ENCODE measurements at places on chromosomes 12 and 14.
A peak's percentile ranks its signal among the peaks of the same experiment; 100 is the strongest.

GRCh38 chr14:82855912-82856391, 1322.3 kb upstream of the SEL1L start:
- no peaks in the 10 kb centered on the region for H3K27me3 ChIP-seq
- H3K4me3 ChIP-seq: no peak overlapping the region
- H3K27ac ChIP-seq: no peak overlapping the region
- H3K36me3 ChIP-seq: no peaks in the 10 kb centered on the region
- H3K4me1 ChIP-seq: no peaks in the 10 kb centered on the region

GRCh38 chr12:73106296-73106695, 834.1 kb downstream of the TRHDE start:
- no peak for DNase-seq
- no peak overlapping the region for H3K27ac ChIP-seq
- no peaks in the 10 kb centered on the region for H3K27me3 ChIP-seq

GRCh38 chr12:96054244-96054610, 18.8 kb upstream of the LTA4H start:
- no peak overlapping the region for H3K27ac ChIP-seq
- DNase-seq: no peak
- no peak overlapping the region for H3K4me3 ChIP-seq
- H3K27me3 ChIP-seq: no peaks in the 10 kb centered on the region
- peaks cover 2% of the 10 kb centered on the region for H3K4me1 ChIP-seq

GRCh38 chr12:50689437-50689836, 74.5 kb upstream of the ATF1 start:
- H3K4me1 ChIP-seq: no peaks in the 10 kb centered on the region
- no peak overlapping the region for H3K27ac ChIP-seq
- no peaks in the 10 kb centered on the region for H3K27me3 ChIP-seq
- peaks cover 8% of the 10 kb centered on the region for H3K36me3 ChIP-seq
- no peak for DNase-seq
- H3K4me3 ChIP-seq: no peak overlapping the region

DNA sequence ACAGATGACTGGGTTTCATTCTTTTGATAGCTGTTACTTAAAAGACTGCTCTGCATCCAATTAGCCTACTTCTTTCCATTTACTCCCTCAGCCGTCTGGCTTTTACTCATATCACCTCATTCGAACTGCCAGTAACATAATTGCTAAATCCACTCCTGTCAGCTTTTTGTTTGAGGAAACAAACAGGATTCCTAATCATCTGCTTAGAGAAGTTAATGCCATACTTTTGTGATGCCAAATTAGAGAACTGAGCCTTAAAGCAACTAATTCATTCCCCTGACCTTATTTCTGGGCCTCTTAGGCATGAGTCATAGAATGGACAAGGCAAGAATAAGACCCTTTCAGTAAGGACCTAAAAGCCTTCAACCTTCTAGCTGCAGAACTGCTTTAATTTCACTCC, 2.9 kb downstream of the OXA1L start:
- DNase-seq: no peak
- H3K4me3 ChIP-seq: no peak overlapping the region
- peaks cover 31% of the 10 kb centered on the region for H3K4me1 ChIP-seq
- peak overlapping the region; percentile 7 for H3K27ac ChIP-seq

DNA sequence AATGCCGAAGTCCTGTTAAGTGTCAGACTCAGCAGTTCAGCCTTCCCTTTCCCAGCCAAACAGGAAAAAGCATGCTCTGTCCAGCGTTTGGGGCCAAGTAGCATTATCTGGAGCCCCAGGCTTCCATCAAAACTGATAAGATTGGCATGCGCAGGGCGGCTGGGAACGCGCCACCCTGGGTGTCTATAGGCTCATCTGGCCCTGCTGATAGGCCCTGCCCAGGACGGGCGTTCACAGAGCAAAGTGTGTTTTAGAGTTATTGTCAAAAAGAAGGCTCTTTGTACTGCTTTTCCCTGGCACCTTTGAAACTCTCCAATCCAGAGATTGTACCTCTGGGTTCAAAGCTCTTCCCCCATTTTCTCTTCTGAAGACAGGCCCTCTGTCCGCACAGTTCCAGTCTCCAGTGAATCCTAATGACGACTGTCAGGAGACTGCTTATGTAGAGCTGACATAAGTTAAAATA, at the start of gene ART4:
TSS of gene ART4 (minus strand) at position 102 of the 463 bp plus-strand sequence. CDS start 413 bp downstream, outside the sequence.
- DNase-seq: no peak
- H3K27ac ChIP-seq: no peak within 1 kb of the TSS
- H3K4me3 ChIP-seq: no peak within 1 kb of the TSS
- H3K27me3 ChIP-seq: no peaks in the 10 kb centered on the region
- H3K36me3 ChIP-seq: no peaks in the 10 kb centered on the region
- peaks cover 9% of the 10 kb centered on the region for H3K4me1 ChIP-seq

- peaks cover 4% of the 10 kb centered on the region for H3K36me3 ChIP-seq
- no peak for DNase-seq
- peaks cover 20% of the 10 kb centered on the region for H3K27me3 ChIP-seq
- no peaks in the 10 kb centered on the region for H3K4me1 ChIP-seq
- no peak overlapping the region for H3K27ac ChIP-seq
These were observed 24.5 kb downstream of the FZD10 start for GRCh38 chr12:130186651-130187268.

DNA sequence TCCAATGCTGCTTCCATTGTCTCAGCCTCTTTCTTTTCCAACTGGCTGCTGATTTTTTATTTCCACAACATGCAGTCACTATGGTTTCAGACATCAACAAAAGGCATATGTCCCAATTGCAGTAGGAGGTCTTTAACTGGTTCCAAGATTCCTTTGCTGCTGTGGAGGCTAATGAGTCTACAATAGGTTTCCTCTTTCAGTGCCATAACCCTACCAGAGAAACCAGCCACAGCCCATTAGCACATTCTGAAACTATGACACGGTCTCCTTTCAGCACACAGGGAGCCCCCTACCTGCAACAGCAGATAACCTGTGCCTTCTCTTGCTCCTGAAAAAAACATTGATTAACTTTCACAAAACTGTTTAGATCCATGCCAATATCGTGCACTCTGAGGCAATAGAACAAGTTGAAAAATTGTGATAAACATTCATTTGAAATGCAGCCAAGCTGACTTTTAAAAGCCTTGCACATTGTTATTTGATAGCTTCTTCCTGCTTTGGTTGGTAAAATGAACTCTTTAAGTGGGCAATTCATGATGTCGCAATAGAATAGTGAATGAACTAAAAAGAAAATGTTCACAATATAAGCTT, 32.4 kb downstream of the PLEKHG7 start:
- DNase-seq: peak; percentile 16
- peaks cover 3% of the 10 kb centered on the region for H3K27me3 ChIP-seq
- H3K4me3 ChIP-seq: no peak overlapping the region
- H3K27ac ChIP-seq: no peak overlapping the region
- peaks cover 5% of the 10 kb centered on the region for H3K4me1 ChIP-seq

GRCh38 chr14:103721334-103722120, 5.9 kb downstream of the ZFYVE21 start:
- no peak overlapping the region for H3K27ac ChIP-seq
- H3K4me3 ChIP-seq: no peak overlapping the region
- peaks cover 21% of the 10 kb centered on the region for H3K4me1 ChIP-seq
- DNase-seq: no peak
- no peaks in the 10 kb centered on the region for H3K36me3 ChIP-seq

DNA sequence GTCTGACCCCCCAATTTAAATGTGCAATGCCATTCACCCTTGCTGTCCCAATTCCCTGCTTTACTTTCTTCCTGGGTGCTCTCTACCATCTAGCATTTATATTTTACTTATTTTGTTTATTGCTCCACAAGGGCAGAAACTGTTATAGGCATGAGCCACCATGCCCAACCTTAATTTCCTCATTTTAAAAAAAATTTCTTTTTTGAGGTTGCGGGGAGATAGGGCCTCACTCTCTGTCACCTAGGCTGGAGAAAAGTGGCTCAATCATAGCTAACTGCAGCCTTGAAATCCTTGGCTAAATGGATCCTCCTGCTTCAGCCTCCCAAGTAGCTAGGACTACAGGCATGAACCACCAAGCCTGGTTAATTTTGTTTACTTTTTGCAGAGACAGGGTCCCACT, 13.0 kb downstream of the HPD start:
- H3K27ac ChIP-seq: no peak overlapping the region
- H3K36me3 ChIP-seq: no peaks in the 10 kb centered on the region
- H3K4me3 ChIP-seq: no peak overlapping the region
- no peaks in the 10 kb centered on the region for H3K4me1 ChIP-seq

GRCh38 chr12:100027671-100028070, 42.9 kb upstream of the ANKS1B start:
- no peaks in the 10 kb centered on the region for H3K36me3 ChIP-seq
- no peak overlapping the region for H3K4me3 ChIP-seq
- H3K27ac ChIP-seq: no peak overlapping the region
- no peaks in the 10 kb centered on the region for H3K27me3 ChIP-seq
- H3K4me1 ChIP-seq: no peaks in the 10 kb centered on the region
- no peak for DNase-seq

DNA sequence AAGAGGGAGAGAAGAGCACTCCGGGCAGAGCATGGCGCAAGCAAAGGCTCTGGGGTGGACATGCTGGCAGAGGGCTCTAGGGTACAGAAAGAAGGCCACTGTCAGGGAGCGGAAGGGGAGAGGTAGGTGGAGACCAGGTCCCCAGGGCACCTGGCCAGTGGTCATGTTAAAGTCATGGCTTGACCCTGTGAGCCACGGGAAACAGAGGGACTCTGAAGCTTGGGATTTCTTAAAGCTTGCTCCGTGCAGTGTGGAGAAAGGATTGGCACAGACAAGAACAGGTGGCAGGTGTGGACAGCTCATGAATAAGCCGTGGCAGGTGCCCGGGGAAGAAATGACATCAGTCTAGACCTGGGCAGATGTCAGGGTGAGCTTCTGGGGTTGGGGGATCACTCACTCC, 413.8 kb downstream of the BCL11B start:
- no peak overlapping the region for H3K4me3 ChIP-seq
- no peak for DNase-seq
- H3K27ac ChIP-seq: no peak overlapping the region
- no peaks in the 10 kb centered on the region for H3K36me3 ChIP-seq
- no peaks in the 10 kb centered on the region for H3K4me1 ChIP-seq
- H3K27me3 ChIP-seq: no peaks in the 10 kb centered on the region

DNA sequence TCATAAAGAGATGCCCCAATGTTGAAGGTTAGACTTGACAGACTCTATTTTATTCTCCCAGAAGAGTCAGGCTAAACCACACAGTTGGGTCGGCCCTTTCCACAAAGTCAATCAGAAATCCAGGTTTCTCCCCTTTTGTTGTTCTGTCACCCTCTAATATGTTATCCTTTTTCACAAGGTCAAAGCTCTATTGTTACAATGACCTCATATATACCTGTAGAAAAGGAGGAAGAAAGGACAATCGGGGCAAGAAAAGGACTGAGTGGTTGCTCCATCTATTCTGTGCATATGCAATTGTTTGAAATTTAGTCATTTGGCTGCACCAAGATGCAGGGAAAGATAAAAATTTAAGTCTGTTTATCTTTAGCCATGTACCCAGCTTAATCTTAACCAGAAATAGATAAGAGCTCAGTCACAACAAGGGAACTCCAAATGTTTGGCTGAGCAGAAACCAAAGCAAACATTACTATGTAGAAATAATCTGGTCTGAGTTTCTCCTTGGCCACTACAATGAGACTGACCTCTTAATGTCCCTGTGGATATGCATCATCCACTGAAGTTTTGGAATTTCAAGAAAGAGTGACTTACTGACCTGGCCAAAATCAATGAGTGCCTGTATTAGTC, 503.7 kb downstream of the GALC start:
- H3K27ac ChIP-seq: no peak overlapping the region
- no peak for DNase-seq
- H3K36me3 ChIP-seq: no peaks in the 10 kb centered on the region
- no peaks in the 10 kb centered on the region for H3K27me3 ChIP-seq

- no peak overlapping the region for H3K4me3 ChIP-seq
- no peaks in the 10 kb centered on the region for H3K27me3 ChIP-seq
- H3K4me1 ChIP-seq: peaks cover 8% of the 10 kb centered on the region
- H3K27ac ChIP-seq: no peak overlapping the region
- no peak for DNase-seq
- H3K36me3 ChIP-seq: no peaks in the 10 kb centered on the region
These were observed 48.2 kb upstream of the MAP3K9 start for GRCh38 chr14:70857496-70857890.

DNA sequence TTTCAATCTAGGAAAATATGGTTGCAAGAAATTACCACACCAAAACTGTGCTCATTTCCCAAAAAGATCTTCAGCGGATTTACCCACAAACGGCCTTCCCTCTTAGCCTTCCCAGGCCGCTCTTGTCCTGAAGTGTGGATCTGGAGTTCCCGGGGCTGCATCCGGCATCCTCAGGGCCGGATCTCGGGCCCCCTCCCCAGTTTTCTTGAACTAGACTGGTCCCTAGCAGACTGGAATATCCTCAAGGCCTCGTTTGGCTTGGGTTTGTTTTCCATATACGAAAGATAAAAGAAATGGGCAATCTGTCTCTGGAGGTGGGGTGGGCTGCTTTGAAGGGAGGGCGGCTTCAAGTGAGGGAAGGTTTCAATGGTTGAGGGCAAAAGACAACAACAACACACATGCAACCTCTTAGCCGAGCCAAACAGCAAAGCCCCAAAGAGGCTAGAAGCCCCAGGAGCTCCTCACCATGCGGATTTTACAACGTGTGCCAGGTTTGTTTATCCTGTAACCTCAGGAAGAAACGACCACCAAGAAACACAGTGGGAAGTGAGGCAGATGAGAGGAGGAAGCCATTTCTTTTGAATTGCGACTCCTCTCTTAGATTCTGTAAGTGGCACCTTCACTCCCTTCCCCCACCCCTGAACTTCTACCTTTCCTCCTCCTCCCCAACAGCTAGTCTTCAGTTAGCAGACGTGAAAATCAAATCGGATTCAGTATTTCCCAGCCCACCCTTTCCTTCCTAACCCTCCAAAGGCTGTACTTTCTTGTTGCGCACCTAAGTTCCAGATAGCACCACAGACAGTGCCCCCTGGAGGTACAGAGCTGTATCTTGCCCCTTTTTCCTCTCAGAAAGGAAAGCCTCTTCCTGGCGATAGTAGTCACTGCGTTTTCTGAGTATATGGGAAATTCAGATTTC, 2.6 kb downstream of the MYF6 start:
- H3K27ac ChIP-seq: no peak overlapping the region
- H3K36me3 ChIP-seq: peaks cover 2% of the 10 kb centered on the region
- H3K27me3 ChIP-seq: peaks cover 59% of the 10 kb centered on the region
- no peaks in the 10 kb centered on the region for H3K4me1 ChIP-seq

- no peak overlapping the region for H3K4me3 ChIP-seq
- H3K27ac ChIP-seq: no peak overlapping the region
- peaks cover 39% of the 10 kb centered on the region for H3K4me1 ChIP-seq
These were observed 14.1 kb downstream of the RIN3 start for GRCh38 chr14:92527721-92528120.

GRCh38 chr12:43861840-43862150, 25.9 kb downstream of the TMEM117 start:
- H3K36me3 ChIP-seq: no peaks in the 10 kb centered on the region
- H3K27me3 ChIP-seq: no peaks in the 10 kb centered on the region
- DNase-seq: no peak
- H3K4me1 ChIP-seq: no peaks in the 10 kb centered on the region

GRCh38 chr12:49369411-49370145, 2.3 kb downstream of the SPATS2 start:
- peaks cover 23% of the 10 kb centered on the region for H3K4me1 ChIP-seq
- H3K36me3 ChIP-seq: peaks cover 3% of the 10 kb centered on the region
- no peak overlapping the region for H3K4me3 ChIP-seq
- no peak overlapping the region for H3K27ac ChIP-seq
- peak; percentile 55 for DNase-seq
- H3K27me3 ChIP-seq: no peaks in the 10 kb centered on the region

GRCh38 chr12:106288494-106289195, 13.9 kb upstream of the TCP11L2 start:
- DNase-seq: peak; percentile 72
- H3K27me3 ChIP-seq: peaks cover 4% of the 10 kb centered on the region
- peaks cover 29% of the 10 kb centered on the region for H3K4me1 ChIP-seq
- peak overlapping the region; percentile 87 for H3K27ac ChIP-seq
- H3K36me3 ChIP-seq: no peaks in the 10 kb centered on the region
- no peak overlapping the region for H3K4me3 ChIP-seq

GRCh38 chr12:21502164-21502496, 541 bp downstream of the GOLT1B start:
- no peak overlapping the region for H3K27ac ChIP-seq
- peak; percentile 50 for DNase-seq
- no peaks in the 10 kb centered on the region for H3K27me3 ChIP-seq
- H3K4me3 ChIP-seq: no peak overlapping the region
- H3K4me1 ChIP-seq: peaks cover 44% of the 10 kb centered on the region

Data from activated naive CD4-positive, alpha-beta T cell treated with anti-CD3 and anti-CD28 coated beads for 36 hours (primary cell).